ENCODE measurements at places on chromosomes 5 and 9. TPM values are rescaled to one million over a fixed set of nuclear protein-coding genes. Genes with fewer than 3 reads are reported as not detected.
A peak's percentile ranks its signal among the peaks of the same experiment; 100 is the strongest.

Gene LRRC26
- not detected for total RNA-seq

Gene RNF44
- 15.3 TPM for total RNA-seq

GRCh38 chr9:2181792-2182191 is 166.6 kb downstream of the SMARCA2 start:
- DNase-seq, result no peak

Gene PKD2L2
- not detected for total RNA-seq

DNA sequence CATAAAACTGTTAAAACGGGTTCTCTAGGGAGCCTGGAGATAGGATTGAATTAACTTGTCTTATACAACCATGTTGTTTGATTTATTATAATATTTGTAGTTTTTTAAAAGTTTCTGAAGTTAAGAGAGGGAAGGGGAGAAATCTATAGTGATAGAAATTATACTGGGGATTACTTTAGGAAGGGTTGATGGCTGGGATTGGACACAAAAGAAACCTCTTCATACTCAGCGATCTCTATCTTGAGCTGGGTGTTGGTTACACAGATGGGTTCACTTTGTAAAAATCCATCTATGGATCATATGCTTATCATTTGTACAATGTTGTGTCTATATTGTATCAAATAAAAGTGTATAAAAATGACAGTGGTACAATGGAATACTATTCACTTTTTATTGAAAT is 30.0 kb downstream of the TNPO1 start:
- no peak for DNase-seq

DNA sequence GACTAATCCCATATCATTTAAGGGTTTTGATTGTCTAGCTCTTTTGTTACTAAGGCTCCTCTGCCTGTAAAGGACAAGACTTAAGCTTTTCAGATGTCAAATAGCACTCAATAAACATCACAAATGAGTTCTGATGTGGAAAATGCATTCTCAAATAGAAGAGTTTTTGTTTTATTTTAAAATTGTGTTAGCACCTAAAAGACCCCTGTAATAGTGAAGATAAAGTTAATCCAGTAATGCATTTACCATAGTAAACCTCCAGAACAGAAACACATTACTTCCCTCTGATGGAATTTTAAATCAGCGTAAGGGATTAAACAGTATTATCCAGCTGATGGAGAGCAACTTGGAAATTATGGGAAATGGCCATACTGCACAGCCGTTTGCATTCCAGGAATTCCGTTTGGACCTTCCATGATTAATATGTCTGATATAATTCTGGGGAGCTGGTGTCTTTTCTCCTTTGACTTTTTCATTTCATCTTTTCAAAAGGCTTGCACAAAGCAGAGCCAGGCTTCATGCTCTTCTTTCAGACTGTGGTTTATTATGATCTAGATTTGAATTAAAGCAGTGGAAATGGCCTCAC is 105.6 kb downstream of the PPP2R2B start:
- no peak for DNase-seq

GRCh38 chr9:125537442-125538091 is 169.4 kb downstream of the MAPKAP1 start:
- DNase-seq, result no peak

GRCh38 chr5:142167458-142167857 is 58.9 kb downstream of the NDFIP1 start:
- DNase-seq, result no peak

DNA sequence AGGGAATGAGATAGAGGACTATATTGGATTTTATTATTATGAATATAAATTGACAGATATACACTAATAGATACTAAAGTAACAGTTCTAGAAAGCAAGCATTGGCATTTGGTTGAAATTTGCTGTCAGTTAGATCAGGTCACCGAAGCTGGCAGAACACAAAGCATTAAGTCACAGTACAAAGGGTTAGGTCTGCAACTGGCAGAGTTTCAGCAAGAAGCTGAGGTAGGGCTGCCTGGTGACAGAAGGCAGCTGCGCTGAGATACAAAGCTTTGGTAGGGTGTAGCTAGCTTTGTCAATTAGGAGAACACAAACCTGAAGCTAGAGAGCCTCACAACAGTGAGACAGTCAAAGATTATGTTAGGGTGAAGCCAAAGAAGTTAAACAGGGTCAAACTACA is 6.3 kb upstream of the CSNK1G3 start:
- DNase-seq, result peak; percentile 77

Gene LHX2
- total RNA-seq, result 2.9 TPM

Gene KIF4B
- total RNA-seq, result not detected

DNA sequence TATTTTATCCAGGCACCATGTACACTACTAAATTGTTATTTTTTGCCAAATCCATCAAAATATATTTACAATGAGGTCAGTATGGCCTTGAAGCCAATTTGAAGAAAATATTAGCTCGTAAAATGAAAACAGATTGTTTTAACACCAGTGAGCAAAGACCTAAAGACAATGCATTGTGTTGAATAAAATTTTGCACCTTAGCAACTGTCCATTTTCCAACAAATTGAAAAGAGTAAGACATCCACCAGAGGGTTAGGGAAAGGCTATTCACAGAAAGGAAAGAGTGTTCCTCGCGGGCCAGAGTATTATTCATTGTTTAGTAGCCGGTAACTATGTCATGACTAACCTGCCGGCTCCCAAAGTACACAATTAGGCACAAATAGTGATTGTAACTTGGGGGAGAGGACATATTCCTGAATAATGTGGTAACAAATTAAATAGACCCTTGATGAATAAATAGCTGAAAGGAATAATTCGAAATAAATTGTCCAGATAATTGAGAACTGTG is 213.3 kb downstream of the DNAH5 start:
- no peak for DNase-seq

DNA sequence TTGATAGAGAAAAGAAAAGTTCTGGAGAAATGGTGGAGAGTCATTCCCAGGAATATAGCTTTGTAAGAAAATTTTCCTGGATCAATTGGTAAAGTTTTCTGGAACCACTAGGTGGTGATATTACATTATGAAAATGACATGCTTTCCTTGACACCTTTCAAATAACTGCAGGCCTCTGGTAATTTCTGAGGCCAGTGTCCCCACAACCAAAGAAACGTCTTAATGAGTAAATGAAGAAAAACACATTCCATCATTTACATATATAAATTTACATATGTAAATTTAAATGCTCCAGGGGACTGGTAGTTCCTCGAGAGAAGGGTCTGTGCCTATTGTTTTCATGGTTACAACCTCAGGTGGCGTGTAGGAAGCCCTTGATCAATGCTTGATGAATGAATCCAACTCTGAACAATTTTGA is 17.2 kb upstream of the RGS3 start:
- DNase-seq, result no peak

DNA sequence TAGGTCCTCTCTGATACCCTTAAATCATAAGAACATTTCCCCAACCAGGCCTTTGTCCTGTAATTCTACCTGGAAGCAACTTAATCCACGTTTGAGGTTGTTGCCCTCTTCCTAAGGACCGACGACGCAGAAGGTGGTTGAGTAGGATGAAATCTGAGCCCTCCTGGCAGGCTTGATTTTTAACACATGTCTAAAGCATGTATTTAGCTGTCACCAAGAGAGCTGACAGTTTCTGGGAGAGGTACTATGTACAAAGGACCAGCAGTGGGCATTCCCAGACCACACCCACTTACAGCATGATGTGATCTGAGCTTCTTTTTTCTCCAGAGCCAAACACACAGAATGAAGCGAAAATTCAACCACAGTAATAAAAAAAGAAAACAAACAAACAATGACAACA is 260.9 kb downstream of the SH3GL2 start:
- DNase-seq, result no peak

- DNase-seq, result no peak
Observed at GRCh38 chr9:89789922-89790510, 185.2 kb downstream of the GADD45G start.

DNA sequence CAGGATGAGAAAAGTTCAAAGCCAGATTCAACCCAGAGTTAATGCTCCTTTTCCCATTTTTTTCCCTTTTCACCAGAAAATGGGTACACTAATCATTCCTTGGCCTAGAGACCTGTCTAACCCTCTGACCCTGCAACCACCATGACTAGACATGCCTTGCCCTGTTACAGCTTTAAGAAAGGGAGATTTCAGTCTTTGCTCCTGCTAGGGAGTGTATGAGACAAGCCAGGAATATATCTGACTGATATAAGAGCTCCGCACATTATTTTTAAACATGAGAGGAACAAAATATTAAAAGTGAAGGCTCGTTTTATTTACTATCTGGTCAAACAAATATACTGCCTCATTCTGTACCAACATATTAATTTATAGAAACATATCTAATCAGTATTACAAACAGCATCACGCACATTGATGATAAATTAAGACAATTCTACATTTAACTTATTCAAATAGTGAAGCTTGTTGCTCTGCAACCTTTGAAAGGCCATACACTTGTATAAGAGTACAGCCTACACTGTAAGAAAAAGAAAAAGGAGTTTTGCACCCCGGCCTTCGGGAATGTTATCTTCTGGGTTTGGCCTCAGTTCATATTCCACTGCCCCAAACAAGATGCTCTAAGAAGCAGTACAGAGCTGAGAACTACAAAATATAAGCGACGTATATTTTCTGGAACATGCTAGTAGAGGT is 132.7 kb downstream of the FBXL17 start:
- no peak for DNase-seq

- no peak for DNase-seq
Observed at GRCh38 chr5:63953217-63953616, 9.0 kb downstream of the HTR1A start.

Gene SLC25A25
- 76.9 TPM for total RNA-seq

DNA sequence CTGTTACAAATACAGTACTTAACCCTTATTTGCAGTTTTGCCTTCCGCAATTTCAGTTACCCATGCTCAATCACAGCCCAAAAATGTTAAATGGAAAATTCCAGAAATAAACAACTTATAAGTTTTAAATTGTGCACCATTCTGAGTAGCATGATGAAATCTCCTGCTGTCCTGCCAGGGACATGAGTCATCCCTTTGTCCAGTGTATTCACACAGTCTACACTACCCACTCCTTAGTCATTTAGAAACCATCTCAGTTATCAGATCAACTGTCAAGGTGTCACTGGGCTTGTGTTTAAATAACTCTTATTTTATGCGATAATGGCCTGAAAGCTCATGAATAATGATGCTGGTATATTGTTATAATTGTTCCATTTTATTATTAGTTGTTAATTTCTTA is 95.8 kb downstream of the PLCXD3 start:
- DNase-seq, result no peak

Gene PCDHGA3
- total RNA-seq, result 0.60 TPM

Gene CNTFR
- total RNA-seq, result 13.0 TPM

DNA sequence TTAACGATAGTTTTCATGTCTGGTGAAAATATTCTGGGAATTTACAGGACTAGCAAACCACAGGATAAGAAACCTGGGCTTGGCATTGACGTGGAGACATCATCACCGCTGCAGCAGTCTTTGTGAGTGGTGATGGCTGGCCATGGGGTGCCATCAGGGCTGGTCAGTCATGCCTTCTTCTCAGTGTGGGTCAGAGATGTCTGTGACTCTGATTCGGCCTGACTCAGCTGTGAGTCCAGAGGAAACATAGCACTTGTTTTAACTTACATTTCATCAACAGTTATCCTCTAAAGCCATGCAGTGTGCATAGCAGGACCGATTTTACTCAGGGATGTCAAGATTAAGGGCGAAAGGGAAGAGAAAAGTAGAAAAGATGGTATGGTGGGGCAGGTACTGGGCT is 33.2 kb upstream of the CYFIP2 start:
- no peak for DNase-seq

Gene DND1
- total RNA-seq, result 1.8 TPM

Measured in left lobe of liver (tissue), 2 donors.